ENCODE measurements at places on chromosomes 12 and 14.

- DNase-seq = no peak
These were observed 954.1 kb downstream of the AACS start for GRCh38 chr12:126019385-126019784.

GRCh38 chr12:85855305-85855704 lies 18.8 kb upstream of the NTS start:
- DNase-seq = no peak

DNA sequence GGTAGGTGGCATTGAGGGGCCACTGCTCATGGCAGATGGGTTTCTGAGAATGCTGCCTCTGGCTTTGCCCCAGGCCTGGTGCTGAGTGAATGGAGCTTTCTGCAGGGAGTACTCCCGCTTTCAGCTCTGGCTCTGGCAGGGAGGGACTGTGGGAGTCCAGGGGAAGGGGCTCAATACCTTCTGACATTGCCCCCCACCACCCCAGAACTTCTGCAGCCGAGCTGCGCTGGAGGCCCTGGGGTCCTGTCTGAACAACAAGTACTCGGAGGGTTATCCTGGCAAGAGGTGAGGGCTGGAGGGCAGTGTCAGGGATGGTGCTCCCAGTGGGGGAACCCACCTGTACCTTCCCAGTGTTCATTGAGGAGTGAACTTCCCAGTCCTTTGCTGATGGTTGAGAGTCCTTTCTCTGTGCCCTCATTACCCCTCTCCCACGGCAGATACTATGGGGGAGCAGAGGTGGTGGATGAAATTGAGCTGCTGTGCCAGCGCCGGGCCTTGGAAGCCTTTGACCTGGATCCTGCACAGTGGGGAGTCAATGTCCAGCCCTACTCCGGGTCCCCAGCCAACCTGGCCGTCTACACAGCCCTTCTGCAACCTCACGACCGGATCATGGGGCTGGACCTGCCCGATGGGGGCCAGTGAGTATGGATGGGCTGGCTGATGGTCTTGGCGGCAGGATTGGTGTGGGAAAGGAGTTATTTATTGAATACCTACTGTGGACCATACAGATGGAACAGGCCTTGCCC lies 1.9 kb downstream of the SHMT2 start:
- DNase-seq = no peak

- DNase-seq = no peak
These were observed 139.0 kb upstream of the CCDC198 start for GRCh38 chr14:57632649-57633048.

- no peak for DNase-seq
These were observed 136.5 kb upstream of the CCND2 start for GRCh38 chr12:4137015-4137414.

DNA sequence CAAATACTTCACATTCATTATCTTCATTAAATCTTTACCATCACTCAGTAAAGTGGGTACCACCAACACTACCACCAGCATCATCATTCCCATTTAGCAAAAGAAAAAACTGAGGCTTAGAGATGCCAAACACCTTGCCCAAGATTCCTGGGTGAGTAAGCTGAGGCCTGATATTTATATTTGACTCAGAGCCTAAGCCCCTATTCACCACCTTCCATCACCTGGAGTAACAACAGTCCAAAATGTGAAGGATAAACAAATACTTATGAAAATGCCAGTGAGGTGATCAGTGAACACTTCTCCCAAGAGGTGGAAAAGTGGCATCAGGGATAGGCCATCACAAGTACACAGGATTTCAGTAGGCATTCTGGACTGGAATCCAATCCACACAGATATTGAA lies 3.7 kb downstream of the SLC38A1 start:
- no peak for DNase-seq

- DNase-seq = no peak
These were observed 167.2 kb downstream of the FSCB start for GRCh38 chr14:44339862-44340261.

- DNase-seq = no peak
These were observed 73.5 kb downstream of the ARF6 start for GRCh38 chr14:49966304-49966809.

GRCh38 chr12:113610698-113611097 lies 139.0 kb upstream of the LHX5 start:
- DNase-seq = no peak

DNA sequence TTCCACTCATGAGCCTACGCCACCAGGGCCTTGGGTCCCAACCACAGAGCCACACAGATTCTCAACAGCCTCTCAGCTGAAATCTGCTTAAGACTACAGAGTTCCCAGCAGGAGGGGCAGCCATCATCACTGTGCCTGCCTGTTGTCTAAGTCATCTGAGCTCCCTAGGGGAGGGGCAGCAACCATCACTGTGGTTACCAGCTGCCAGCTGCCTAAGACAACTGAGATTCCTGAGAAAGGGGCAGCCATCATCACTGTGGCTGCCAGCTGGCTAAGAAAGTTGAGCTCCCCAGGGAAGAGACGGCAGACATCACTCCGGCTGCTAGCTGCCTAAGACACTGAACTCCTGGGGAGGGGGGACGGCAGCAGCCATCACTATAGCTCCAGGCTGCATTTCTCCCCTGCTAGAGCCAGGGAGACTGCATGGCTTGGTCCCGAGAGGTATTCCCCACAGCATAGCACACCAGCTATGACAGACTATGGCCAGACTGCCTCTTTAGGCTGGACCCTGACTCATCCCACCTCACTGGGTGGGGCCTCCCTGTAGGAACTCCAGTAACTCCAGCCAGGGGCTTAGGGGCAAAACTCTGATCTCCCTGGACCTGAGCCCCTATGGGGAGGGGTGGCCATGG lies 37.2 kb upstream of the C14orf132 start:
- DNase-seq = no peak

- DNase-seq = no peak
These were observed 29.5 kb downstream of the SLC25A21 start for GRCh38 chr14:37142835-37143401.

DNA sequence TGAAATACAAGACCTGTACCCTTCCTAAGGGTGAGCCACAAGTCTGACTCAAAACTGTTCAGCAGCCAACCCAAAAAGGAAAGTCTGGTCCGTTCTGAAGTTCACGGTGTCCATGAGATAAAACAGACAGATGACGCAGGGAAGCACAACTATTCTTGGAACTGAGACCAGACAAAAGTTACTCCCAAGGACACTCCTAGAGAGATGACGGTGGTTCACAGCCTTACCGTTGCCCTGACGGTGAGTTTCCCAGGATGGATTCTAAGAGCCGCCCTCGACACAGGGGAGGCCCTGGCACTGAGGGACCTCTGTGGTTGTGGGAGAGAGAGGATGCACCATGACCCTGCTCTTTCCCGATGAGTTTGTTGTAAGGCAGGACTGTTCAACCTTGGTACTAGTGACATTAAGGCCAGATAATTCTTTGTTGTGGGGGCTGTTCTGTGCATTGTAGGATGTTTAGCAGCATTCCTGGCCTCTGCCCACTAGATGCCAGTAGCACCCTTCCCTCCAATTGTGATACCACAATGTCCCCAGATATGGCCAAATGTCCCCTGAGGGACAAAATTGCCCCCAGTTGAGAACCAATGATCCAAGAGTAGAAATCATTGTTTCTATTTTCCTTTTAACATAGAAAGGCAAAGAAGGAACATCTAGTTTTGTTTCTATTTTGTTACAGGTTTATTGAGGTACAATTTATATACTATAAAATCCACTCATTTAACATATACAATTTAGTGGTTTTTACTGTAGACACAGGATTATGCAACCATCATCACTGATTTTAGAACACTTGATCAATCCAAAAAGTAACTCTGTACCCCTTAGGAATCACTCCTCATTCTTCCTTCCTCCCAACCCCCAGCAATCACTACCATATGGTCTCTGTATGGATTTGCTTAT lies 23.0 kb downstream of the OR10P1 start:
- no peak for DNase-seq

- no peak for DNase-seq
These were observed 28.0 kb downstream of the TTLL5 start for GRCh38 chr14:75689012-75689411.

DNA sequence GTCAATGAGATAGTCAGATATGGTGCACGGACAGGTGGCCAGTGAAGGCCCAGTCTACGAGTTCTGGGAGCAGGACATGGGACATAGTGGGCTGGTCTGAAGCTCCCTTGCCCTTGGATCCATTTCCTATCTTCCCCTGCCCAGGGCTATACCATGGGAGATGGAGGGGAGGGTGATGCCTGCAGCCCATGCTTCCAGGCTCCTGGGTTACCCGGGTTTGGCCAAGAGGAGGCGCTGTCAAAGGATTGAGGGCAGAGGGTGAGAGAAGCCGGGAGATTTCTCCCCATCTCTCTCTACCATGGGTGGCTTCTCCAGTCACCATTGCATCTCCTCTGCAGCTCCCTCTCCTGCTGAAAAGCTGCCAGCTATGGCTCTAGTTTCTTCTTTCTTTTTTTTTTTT lies 52.8 kb upstream of the LHX5 start:
- no peak for DNase-seq

- no peak for DNase-seq
These were observed at the start of gene TMEM52B for GRCh38 chr12:10178821-10179220. Gene TMEM52B, plus strand, starts transcription at chr12:10179032. Its CDS starts 543 bp downstream, at chr12:10179575.

DNA sequence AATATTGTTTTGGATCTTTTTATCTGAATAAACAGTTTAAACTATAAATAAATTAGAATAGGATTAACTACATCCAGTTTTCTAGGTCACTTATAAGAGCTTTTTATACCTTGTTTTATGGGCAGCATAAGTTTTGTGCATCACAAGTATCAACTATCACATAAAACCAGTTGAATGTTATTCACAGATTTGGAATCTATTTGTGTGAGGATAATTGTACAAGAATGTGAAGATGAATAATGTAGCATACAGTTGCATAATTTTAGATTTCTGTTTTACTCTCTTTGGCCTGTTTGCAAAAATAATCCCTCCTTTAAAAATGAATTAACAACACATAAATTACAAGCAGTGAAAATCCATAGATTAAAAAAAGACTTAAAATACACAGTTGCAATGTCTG lies 88.8 kb downstream of the SCFD1 start:
- DNase-seq = no peak

- no peak for DNase-seq
These were observed 518 bp upstream of the OSBPL8 start for GRCh38 chr12:76560086-76560491.

DNA sequence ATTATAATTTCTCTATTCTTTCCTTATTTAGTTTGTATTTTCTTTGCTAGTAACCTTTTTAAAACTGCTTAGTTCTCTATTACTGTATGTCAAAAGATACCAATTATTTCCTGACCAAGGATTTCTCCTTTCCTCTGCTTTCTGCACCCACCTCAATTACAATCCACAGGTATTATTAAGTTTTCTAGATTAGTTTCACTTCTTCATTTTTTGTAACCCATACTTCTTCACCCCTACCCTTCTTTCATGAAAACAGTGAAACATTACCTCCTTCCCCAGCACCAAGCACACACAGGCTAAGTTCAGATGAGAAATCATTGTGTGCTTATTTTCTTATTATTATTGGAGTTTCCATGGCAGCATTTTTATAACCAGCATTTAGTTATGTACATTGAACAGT lies 318.5 kb upstream of the MDGA2 start:
- DNase-seq = no peak

DNA sequence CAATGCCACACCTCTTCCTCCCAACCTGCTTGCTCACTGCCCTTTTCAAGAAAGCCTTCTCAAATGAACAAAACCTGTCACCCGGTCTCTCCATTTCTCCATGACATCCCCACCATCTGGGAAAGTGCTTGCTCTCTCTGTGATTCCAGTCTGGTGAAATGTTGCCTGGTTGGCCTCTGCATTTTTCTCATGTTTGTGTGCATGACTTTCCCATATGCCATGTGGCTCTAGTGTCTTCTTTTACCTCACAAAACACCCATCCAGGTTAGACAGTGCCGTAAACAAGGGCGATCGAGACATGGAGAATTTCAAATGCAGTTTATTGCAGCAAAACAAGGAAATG lies 5.8 kb downstream of the KRT1 start:
- DNase-seq = no peak

DNA sequence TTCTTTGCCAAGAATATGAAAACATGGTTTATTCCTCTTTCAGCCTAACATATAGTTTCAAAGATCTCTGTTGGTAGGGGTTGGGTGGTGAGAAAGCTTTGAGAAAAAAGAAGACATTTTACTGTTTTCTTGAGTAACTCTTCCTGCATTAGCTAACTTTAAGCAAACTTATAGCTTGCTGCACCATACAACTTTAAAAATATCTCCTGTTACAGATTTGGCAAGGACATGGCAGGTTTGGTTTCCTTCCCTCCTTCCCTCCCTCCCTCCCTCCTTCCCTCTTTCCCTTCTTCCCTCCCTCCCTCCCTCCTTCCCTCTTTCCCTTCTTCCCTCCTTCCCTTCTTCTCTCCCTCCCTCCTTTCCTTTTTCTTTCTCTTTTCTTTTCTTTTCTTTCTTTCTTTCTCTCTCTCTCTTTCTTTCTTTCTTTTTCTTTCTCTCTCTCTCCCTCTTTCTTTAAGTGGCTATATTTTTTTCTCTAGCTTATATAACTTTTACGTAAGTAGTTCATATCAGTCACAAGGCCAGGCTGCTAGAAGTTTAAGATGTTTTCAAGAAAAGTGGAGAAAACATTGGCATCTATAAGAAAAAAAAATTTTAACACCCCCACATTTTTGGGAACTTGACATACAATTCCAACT lies 26.0 kb upstream of the ANO6 start:
- no peak for DNase-seq

- no peak for DNase-seq
These were observed 177.9 kb downstream of the ETV6 start for GRCh38 chr12:11827091-11828061.

- no peak for DNase-seq
These were observed 83.0 kb downstream of the LLPH start for GRCh38 chr12:66047411-66048021.

Measured in CD4-positive, alpha-beta T cell treated with Interleukin-6 at 100 ng/mL for 8 hours (primary cell).